ENCODE measurements at places on chromosomes 6 and 20.

DNA sequence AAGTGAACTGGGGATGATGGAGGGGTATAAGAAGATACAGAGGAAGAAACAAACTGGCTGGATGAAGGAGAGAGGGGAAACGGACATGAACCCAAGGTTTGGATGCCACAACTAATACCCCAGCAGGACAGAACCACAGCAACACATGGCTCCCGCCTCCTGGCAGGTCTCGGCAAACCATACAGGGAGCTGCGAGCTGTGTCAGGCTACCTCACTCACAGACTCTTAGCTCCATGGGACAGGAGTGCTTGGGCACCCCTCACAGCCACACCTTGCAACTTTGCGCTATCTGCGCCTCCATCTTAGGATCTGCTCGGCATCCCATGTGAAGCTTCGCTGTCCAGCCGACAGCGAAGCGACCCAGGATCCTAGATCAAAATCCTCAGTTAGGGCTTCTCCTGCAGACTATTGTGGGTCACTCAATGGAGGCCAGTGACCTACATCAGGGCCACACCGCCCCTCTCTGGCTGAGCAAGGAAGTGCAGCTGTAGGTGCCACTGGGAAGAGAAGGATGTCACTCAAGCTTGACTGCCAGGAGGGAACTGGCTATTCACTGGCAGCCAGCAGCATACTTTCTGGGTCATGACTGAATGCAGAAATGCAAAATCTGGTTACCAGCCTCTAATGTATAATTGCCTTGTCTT is 174.4 kb upstream of the RIN2 start:
- DNase-seq, result peak; percentile 8

GRCh38 chr6:5778317-5778857 is 228.3 kb downstream of the NRN1 start:
- no peak for DNase-seq

GRCh38 chr6:150312395-150312794 is 56.4 kb upstream of the IYD start:
- no peak for DNase-seq

DNA sequence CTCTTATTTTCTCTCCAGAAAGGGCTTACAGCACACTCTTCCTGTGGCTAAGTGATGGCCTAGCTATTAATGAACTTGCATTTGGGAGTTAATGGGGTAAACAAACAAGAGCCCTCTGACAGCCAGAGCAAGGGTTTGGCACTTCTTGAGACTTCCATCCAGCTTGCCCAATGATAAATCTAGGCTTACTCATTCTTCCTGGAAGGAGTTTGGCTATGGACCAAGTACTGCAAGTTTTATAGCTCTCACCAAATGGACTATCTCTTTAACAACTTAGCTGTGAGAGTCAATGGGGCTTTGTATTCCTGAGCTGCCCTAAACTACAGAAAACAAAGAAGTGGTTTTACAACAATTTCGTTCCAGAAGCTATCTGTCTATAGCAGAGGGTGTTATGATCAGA is 16.7 kb upstream of the PI3 start:
- no peak for DNase-seq

- DNase-seq, result no peak
Observed at GRCh38 chr20:61477451-61477861, 225.4 kb downstream of the CDH4 start.

GRCh38 chr20:4170621-4171537 is 155.5 kb upstream of the RNF24 start:
- DNase-seq, result no peak

DNA sequence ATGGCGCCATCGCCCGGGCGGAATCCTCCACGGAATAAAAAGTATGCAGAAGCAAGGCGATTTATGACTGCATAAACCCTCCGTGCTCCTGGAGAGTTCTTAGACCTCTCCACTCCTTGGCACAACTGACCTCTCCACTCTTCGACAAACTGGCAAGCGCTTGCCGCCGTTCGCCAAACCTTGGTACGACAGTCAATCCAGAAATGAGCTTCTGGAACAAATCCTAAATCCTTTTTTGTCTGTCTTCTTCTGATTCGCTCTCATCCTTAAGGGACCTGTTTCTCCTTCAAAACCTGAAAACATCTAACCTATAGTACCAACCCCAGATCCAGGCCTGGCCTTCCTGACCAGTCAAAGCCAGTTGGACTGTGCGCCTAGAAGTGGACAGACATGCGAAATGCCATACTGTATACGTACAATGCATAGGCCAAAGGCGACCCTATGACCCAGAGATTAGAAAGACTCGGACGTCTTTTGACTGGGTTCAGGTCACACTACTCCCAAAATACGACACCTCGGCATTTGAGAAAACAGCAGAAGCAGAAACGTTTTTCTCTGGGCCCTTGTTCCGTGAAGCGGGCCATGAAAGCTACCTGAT is 59.4 kb downstream of the TRIM27 start:
- no peak for DNase-seq

GRCh38 chr6:4902363-4902762 is 101.5 kb downstream of the RPP40 start:
- no peak for DNase-seq

- no peak for DNase-seq
Observed at GRCh38 chr20:16609066-16609465, 35.8 kb upstream of the KIF16B start.

- no peak for DNase-seq
Observed at GRCh38 chr6:87767478-87767877, 65.4 kb upstream of the AKIRIN2 start.

- no peak for DNase-seq
Observed at GRCh38 chr6:20575125-20575524, 40.9 kb downstream of the CDKAL1 start.

GRCh38 chr6:37182736-37183590 is 13.0 kb downstream of the PIM1 start:
- peak; percentile 51 for DNase-seq

DNA sequence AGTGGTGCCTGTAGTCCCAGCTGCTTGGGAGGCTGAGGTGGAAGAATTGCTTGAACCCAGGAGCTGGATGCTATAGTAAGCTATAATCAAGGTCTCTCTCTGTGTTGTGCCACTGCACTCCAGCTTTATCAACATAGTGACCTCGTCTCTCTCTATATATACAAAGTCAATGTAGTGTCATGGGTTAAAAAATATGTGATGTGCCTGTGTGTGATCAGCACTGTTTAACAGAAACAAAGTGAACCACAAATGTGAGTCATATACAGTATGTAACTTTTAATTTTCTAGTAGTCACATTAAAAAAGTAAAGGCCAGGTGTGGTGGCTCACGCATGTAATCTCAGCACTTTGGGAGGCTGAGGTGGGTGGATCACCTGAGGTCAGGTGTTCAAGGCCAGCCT is 85.3 kb upstream of the RNF24 start:
- no peak for DNase-seq

- DNase-seq, result no peak
Observed at GRCh38 chr6:148501178-148501590, 158.5 kb downstream of the SASH1 start.

DNA sequence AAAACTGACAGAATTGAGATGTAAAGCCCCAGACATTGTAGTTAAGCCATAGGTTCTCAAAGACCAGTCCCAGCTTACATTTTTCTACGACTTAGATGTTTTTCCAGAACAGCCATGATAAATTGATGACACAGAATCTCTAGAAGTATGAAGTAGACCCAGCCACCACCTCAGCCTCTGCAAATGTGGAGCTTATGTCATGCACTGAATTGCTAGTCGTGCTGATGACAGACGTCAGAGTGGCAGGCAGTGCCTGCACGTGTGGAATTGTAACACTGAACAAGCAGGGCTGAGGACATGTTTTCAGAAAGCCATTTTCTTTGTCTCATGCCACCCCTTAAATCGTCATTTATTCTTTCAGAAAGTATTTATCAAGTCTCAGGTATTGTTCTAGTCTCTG is 72.4 kb upstream of the TMEM181 start:
- DNase-seq, result no peak

GRCh38 chr6:170057034-170057734 is 233.7 kb downstream of the DLL1 start:
- DNase-seq, result no peak

DNA sequence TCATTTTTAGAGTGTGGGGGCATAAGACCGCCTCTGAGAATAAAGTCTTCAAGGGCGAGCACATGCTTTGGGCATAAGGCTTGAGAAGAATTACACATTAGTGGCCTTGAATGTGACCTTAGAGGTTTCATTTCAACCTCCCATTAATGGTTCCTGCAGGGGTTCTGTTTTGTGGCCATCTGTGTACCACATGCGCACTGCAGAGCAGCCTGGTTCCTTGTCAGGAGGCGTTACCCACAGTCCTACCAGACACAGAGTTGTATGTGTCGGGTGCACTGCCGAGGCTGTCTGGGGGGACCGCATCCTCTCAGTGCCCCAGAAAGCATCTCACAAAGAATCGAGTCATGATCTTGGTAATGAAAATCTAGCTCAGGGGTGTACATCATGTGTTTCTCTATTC is 115.7 kb downstream of the B3GAT2 start:
- no peak for DNase-seq

GRCh38 chr20:16553101-16553500 is 20.1 kb downstream of the KIF16B start:
- DNase-seq, result no peak

- no peak for DNase-seq
Observed at GRCh38 chr6:38786486-38786885, 71.4 kb downstream of the DNAH8 start.

- DNase-seq, result no peak
Observed at GRCh38 chr6:26300828-26301227, 64.2 kb upstream of the BTN3A2 start.

DNA sequence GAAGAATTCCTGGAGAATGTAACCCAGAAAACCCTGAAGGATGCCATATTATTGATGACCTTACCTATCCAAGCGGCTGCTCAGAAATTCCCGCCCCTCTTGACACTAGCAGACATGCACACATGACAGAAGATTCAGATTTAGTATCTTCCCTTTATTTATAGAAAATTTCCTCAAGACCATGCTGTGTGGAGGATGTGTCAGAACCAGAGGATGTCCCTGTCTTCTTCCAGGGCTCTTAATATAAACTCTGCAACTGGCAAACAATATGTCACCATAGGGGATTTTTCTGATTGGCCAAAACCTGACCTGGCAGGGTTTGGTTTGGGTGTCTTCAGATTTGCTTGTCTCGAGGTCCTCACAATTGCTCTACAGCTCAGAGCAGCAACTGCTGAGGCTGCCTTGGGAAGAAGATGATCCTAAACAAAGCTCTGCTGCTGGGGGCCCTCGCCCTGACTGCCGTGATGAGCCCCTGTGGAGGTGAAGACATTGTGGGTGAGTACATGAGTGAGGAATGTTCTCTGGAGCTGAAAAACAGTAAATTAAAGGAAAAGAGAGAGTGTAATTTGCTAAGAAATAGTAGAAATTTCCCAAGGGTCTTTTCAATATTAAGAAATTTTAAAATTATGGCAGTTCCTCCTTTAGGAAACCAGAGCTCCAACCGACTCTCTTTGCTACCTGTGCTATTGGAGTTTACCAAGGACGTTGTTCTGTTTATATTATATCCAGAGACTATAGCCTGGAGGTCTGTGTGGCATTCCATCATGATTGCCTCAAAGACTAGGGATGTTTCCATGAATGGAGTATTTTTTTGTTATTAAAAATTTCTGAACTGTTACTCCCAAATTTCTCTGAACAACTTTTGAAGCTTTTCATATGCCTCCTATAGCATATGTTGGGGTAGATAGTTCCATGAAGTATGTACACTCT is at the start of gene HLA-DQA2:
Gene HLA-DQA2 (plus strand): TSS at position 361 of the 930 bp plus-strand sequence. CDS start 53 bp downstream, at position 414.
- no peak for DNase-seq

GRCh38 chr20:63552481-63553249 is 1.3 kb upstream of the FNDC11 start:
- peak; percentile 38 for DNase-seq

DNA sequence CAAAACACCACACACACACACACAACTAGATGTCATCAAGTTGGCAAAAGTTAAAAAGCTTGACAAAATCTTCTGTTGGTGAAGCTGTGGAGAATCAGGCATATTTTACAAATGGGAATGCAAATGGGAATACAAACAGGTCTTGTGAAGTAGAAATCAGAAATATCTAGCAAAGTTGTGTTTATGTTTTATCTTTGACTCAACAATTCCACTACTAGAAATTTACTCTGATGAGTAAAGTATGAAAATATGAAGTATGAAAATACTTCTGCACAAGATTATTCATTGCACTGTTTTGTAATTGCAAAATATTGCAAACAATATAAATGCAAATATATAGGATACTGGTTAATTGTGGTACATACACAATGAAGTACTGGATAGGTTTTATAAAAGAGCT is 1166.0 kb upstream of the GJE1 start:
- DNase-seq, result no peak

DNA sequence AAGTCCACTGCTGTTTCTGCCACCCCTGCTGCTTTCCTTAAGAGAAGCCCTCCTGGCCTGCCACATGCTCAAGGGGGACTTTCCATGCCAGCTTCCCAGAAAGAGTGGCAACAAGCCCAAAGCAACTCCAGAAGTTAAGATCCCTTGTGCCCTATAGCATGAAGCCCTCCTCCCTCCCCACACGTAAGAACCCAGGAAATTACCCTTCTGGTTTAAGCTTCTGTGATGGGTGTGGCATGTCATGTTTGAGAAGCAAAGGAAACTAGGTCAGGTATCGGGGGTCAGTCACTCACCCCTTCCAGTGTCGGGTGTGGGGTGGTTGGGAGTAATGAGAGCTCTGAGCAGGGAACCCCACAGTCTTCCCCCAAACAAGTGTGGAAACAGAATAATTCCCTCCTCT is 196.1 kb downstream of the LRFN2 start:
- no peak for DNase-seq

DNA sequence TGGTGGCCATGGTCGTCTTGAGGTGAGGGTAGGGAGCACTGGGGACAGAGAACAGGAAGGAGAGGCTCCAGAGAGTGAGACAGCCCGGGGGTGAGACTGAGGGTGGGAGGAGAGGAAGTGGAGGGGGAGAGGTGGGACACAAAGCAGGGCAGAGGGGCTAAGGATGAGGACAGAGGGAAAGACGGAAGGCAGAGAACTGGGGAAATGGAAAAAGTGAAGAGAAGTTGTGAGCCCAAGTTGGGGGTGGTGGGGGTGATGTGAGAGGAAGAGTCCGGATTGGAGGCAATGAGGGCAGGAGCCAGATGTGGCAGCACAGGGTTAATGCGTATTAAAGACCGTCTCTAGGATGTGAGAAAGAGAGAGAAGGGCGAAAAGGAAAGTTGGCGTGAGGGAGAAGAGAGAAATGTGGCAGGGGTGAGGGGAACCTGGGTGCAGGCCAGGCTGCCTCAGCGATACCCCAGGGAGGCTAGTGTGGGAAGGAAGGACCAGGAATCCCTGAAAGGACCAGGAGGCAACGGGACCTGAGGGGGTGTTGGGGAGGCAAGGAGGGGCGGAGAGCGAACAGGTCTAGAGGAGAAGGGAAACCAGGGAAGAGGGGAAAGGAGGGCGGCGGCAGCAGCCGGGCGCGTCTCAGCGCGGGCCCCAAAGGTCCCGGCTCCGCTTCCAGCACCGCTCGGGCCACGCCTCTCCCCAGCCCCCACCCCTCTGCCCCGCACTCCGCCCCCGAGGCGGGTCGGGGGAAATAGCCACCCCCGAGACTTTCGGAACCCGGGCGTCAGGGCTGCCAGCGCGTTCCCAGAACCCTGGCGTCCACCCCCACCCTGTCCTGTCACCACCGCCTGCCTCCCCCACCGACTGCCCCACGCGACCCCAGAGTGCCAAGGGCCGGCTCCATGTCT is at the start of gene PPP1R18:
Gene PPP1R18 (minus strand): TSS at position 637 of the 899 bp plus-strand sequence. CDS start 627 bp downstream, at position 10.
- DNase-seq, result peak; percentile 87

- no peak for DNase-seq
Observed at GRCh38 chr6:128155826-128156225, 255.0 kb upstream of the THEMIS start.

Measured in stimulated activated CD4-positive, alpha-beta T cell treated with anti-CD3 and anti-CD28 coated beads, Interleukin-4, amount 100 ng/mL, for 24 hours (primary cell).